Memory B cell (primary cell): ENCODE measurements at places on chromosomes 2 and 18.

GRCh38 chr2:120540719-120541552 is 194.7 kb upstream of the GLI2 start:
- no peak overlapping the region for H3K27ac ChIP-seq
- no peaks in the 10 kb centered on the region for H3K4me1 ChIP-seq
- H3K4me3 ChIP-seq: no peak overlapping the region

- DNase-seq: no peak
- no peak overlapping the region for H3K4me3 ChIP-seq
- peaks cover 2% of the 10 kb centered on the region for H3K36me3 ChIP-seq
- peaks cover 9% of the 10 kb centered on the region for H3K27me3 ChIP-seq
Measured at GRCh38 chr2:50347358-50348044, 684.4 kb downstream of the NRXN1 start.

GRCh38 chr2:238724728-238725127 is 123.2 kb upstream of the TWIST2 start:
- peaks cover 1% of the 10 kb centered on the region for H3K36me3 ChIP-seq
- H3K4me3 ChIP-seq: no peak overlapping the region
- H3K27ac ChIP-seq: no peak overlapping the region

- H3K27me3 ChIP-seq: no peaks in the 10 kb centered on the region
- peak overlapping the region; percentile 94 for H3K4me3 ChIP-seq
- peak overlapping the region; percentile 93 for H3K27ac ChIP-seq
- H3K4me1 ChIP-seq: peaks cover 42% of the 10 kb centered on the region
- no peak for DNase-seq
Measured at GRCh38 chr2:130370490-130370889, 14.6 kb downstream of the PTPN18 start.

GRCh38 chr2:174009488-174010223 is 44.5 kb upstream of the SP3 start:
- no peak overlapping the region for H3K4me3 ChIP-seq
- DNase-seq: no peak
- H3K27me3 ChIP-seq: no peaks in the 10 kb centered on the region

DNA sequence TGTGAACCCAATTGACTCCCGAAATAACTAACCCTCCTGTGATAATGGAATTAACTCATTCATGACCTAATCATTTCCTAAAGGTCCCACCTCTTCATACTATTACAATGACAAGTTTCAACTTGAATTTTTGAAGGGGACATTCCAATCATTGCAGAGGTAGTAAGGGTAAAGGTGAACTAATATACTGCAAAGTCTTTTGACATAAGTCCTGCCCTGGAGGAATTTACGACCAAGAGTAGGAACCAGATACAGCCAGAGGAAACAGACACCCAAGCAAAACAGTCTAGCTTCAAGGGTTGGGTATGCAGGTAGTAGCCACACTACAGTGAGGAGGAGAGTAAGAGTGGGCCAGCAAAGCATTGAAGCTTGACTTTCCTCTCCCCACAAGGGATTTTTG is 1.2 kb upstream of the SRBD1 start:
- no peak overlapping the region for H3K4me3 ChIP-seq
- DNase-seq: no peak
- no peaks in the 10 kb centered on the region for H3K27me3 ChIP-seq
- peaks cover 2% of the 10 kb centered on the region for H3K36me3 ChIP-seq
- peaks cover 19% of the 10 kb centered on the region for H3K4me1 ChIP-seq

DNA sequence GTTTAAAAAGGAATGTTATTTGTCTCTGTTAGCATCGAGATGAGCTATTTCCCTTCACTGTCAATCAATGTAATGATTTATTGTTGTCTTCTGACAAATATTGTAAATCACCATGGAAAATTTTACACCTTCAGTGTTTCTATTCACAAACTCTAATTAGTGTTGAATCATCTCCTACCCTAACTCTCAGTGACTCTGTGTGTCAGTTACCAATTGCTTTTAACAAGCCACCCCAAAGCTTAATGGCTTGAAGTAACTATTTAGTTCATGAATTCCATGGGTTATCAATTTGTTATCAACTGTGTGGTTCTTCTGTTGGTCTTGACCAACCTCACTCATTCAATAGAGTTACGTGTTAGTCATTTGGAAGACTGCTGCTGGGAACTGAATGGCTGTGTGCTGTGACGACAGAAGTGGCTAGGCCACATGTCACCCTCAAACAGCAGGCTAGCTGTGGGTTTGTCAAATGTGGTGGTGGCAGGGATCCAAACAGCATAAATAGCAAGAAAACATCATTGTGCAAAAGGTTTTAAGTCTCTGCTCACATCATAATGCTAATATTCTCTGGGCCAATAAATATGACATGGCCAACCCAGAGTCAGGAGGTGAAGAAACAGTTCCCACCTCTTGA is 910.8 kb upstream of the CDH2 start:
- H3K27me3 ChIP-seq: no peaks in the 10 kb centered on the region
- H3K27ac ChIP-seq: no peak overlapping the region
- H3K36me3 ChIP-seq: no peaks in the 10 kb centered on the region
- no peak for DNase-seq

DNA sequence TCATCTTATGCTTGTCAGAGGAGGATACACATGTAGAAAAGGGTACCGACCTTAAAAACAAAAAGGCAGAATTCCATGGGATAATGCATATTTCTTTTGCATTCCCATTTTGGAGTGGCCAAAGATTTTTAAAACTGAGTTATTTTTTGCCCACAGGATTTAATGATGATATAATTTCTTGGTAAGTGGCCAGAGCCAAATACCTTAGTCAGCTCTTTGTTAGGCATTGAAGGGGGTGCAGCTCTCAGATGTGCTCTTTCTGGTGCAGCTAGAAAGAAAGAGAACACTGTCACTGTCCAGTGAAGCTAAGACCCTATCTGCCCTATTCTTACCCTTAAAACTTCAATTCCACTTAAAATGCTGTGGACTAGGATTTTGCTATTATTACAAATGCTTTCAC is 10.8 kb downstream of the COQ10B start:
- H3K27ac ChIP-seq: no peak overlapping the region
- H3K4me1 ChIP-seq: peaks cover 4% of the 10 kb centered on the region
- no peak for DNase-seq
- H3K27me3 ChIP-seq: no peaks in the 10 kb centered on the region

- H3K4me1 ChIP-seq: no peaks in the 10 kb centered on the region
- no peaks in the 10 kb centered on the region for H3K27me3 ChIP-seq
- DNase-seq: no peak
- H3K4me3 ChIP-seq: no peak overlapping the region
Measured at GRCh38 chr2:29155578-29155977, 40.4 kb downstream of the CLIP4 start.

- no peak overlapping the region for H3K27ac ChIP-seq
- no peak overlapping the region for H3K4me3 ChIP-seq
- H3K36me3 ChIP-seq: no peaks in the 10 kb centered on the region
- no peaks in the 10 kb centered on the region for H3K27me3 ChIP-seq
- no peak for DNase-seq
- H3K4me1 ChIP-seq: peaks cover 10% of the 10 kb centered on the region
Measured at GRCh38 chr18:45169610-45170009, 445.7 kb upstream of the SLC14A2 start.

DNA sequence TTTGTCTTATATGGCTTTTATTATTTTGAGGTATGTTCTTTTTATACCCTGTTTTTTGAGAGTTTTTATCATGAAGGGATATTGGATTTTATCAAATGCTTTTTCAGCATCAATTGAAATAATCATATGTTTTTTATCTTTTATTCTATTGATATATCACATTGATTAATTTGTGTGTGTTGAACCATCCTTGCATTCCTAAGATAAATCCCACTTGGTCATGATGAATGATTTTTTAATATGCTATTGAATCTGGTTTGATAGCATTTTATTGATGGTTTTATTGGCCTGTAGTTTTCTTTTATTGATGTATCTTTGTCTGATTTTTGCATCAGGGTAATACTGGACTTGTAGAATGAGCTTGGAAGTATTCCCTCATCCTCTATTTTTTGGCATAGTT is 160.3 kb downstream of the PLCL1 start:
- H3K4me1 ChIP-seq: no peaks in the 10 kb centered on the region
- no peaks in the 10 kb centered on the region for H3K36me3 ChIP-seq
- no peak overlapping the region for H3K27ac ChIP-seq
- no peak for DNase-seq
- no peak overlapping the region for H3K4me3 ChIP-seq

- H3K36me3 ChIP-seq: peaks cover 27% of the 10 kb centered on the region
- no peak overlapping the region for H3K27ac ChIP-seq
- no peak for DNase-seq
- H3K27me3 ChIP-seq: no peaks in the 10 kb centered on the region
- no peak overlapping the region for H3K4me3 ChIP-seq
- H3K4me1 ChIP-seq: no peaks in the 10 kb centered on the region
Measured at GRCh38 chr2:27241761-27242613, 20.9 kb downstream of the SLC30A3 start.

- no peaks in the 10 kb centered on the region for H3K27me3 ChIP-seq
- peaks cover 4% of the 10 kb centered on the region for H3K4me1 ChIP-seq
- peak within 1 kb of the TSS; percentile 91 for H3K27ac ChIP-seq
- peak; percentile 14 for DNase-seq
- H3K36me3 ChIP-seq: no peaks in the 10 kb centered on the region
- peak within 1 kb of the TSS; percentile 85 for H3K4me3 ChIP-seq
Measured at GRCh38 chr18:26133652-26134051, at the start of gene PSMA8. Gene PSMA8, plus strand, starts transcription at chr18:26133869. Its CDS starts 97 bp downstream, at chr18:26133966.

DNA sequence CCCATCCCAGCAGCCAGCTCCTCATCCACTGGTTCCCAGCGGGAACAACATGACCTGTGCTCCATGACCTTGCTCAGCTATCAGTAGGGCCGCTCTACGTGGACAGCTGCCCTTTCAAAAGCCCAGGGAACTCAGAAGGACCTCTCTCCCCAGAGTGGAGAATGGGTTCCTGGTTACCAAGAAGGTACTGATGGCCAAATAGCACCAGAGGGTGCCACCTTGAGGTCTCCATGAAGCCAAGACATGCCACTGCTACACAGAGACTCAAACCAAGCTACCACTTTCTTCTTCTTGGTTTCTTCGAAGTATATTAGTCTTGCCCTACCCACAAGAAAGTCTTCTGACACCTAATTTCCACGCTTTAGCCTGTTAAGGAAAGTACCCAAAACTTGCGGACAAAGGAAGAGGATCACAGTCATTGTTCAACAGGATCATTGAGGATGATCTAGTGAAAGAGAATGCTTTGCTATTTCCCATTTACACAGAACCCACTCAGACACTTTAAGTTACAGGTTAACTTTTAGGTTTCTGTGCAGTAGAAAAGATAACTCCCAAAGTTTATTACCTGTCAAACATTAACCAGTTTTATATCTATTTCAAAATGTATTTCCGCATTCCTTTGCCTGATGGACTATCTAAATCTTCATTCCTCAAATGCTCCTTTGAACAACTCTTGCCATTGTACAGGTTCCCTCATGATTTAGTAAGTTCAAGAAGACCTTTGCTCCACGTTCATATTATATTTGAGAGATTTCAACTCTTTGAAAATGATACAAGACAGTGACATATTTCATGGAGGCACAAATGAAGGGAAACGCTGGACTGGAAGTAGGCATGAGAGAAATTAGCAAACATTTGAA is 102.2 kb downstream of the ALPK2 start:
- H3K27ac ChIP-seq: peak overlapping the region; percentile 80
- no peak overlapping the region for H3K4me3 ChIP-seq
- DNase-seq: no peak
- H3K36me3 ChIP-seq: no peaks in the 10 kb centered on the region

DNA sequence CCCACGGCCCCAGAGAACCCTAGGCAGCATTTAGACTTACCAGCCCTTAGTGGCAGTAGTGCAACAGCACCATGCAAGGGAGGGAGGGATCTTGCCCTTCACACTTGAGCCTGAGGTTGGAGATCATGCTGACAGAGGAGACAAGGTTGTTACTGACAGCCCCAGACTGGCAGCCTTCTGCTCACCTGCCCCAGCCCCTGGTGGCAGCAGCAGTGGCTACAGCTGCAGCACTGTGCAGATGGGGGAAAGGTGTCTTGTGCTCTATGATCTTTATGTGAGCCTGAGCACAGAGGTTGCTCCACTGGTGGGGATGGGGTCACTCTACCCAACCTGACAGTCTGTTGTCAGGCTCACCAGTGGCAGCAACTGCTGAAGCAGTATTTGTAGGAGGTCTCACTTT is 501.2 kb upstream of the LRRTM4 start:
- H3K36me3 ChIP-seq: no peaks in the 10 kb centered on the region
- no peaks in the 10 kb centered on the region for H3K27me3 ChIP-seq
- no peak overlapping the region for H3K4me3 ChIP-seq

GRCh38 chr2:108536133-108536780 is 2.0 kb downstream of the LIMS1 start:
- no peak for DNase-seq
- no peaks in the 10 kb centered on the region for H3K36me3 ChIP-seq
- no peaks in the 10 kb centered on the region for H3K27me3 ChIP-seq
- H3K27ac ChIP-seq: no peak overlapping the region

DNA sequence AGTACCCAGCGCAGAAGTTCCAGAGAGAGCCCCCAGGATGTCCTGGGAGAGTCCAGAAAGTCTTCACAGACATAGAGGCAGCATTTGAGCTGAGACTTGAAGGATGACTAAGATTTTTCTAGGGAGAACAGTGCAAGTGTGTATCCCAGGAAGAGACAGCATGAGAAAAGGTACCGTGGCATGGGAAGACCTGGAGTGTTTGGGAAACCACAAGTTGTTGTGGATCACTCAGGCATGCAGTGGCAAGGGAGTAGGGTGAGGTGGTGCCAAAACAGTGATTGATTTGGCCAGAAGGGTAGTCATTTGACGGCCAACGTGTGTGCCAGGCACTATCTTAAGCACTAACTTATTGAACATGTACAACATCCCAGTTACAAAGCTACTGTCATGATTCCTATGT is 24.5 kb upstream of the KCNK3 start:
- H3K4me3 ChIP-seq: no peak overlapping the region
- peaks cover 22% of the 10 kb centered on the region for H3K27me3 ChIP-seq
- no peak overlapping the region for H3K27ac ChIP-seq

DNA sequence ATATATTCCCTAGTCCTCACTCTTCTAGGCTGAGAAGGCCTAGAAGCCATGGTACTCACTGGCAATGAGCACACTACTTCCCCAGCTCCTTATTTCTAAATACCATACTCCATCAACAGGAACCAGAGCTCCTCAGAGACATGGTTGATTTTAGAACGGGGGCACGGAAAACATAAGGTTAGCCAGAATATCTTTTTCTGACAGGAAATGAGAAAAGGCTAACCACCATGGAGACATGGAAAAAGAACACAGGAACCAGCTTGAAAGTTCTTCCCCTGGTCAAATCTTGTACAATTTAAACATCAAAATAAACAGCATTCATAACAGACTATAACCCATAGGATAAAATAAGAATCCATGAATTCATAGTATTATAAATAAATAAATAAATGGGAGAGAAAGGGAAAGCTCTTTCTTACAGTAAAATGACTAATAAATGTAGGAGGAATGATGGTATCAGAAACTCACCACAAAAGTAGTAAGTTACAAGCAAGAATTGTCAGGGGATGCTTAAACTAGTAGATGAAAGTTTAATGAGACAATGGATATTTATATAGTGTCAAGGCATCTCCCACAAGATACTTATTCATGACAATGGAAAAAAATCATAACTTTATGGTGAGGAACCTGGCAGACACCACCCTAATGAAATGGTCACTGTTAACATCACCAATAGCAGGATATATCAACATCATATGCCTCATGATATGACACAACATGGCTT is 20.6 kb upstream of the GCC2 start:
- H3K27me3 ChIP-seq: peaks cover 9% of the 10 kb centered on the region
- peaks cover 3% of the 10 kb centered on the region for H3K36me3 ChIP-seq
- H3K27ac ChIP-seq: no peak overlapping the region

GRCh38 chr18:57715671-57716070 is 87.4 kb downstream of the ATP8B1 start:
- H3K4me1 ChIP-seq: peaks cover 12% of the 10 kb centered on the region
- no peak for DNase-seq
- H3K4me3 ChIP-seq: no peak overlapping the region
- H3K27ac ChIP-seq: no peak overlapping the region

GRCh38 chr2:65396348-65397026 is 35.9 kb downstream of the SPRED2 start:
- no peaks in the 10 kb centered on the region for H3K36me3 ChIP-seq
- peaks cover 26% of the 10 kb centered on the region for H3K27me3 ChIP-seq
- H3K4me1 ChIP-seq: peaks cover 17% of the 10 kb centered on the region
- H3K4me3 ChIP-seq: no peak overlapping the region
- H3K27ac ChIP-seq: no peak overlapping the region
